ENCODE measurements at places on chromosomes 6 and 20.

GRCh38 chr6:116577486-116577885, 6.2 kb downstream of the RWDD1 start:
- DNase-seq: no peak

DNA sequence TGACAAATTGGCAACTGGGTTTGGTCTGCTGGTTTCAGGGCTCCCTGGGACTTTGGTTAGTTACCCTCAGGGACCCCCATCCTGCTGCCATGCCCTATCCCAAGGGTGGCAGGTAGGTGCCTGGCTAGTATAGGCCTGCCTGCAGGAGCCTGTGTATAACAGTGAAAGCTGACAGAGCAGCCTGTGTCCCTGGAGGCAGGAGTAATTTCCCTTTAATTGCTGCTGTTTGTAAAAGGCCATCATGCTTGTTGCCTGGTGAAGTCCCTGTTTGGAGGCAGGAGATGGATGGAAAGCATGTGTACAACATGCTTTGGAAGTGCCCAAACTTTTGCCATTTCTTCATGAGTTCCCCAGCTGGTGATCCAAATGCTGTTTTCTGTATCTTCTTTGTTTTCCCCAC, 30.1 kb downstream of the CMTR1 start:
- no peak for DNase-seq

GRCh38 chr20:60086821-60087562, 128.8 kb downstream of the CDH26 start:
- no peak for DNase-seq

- no peak for DNase-seq
Measured at GRCh38 chr20:53149148-53149889, 177.2 kb downstream of the TSHZ2 start.

GRCh38 chr6:89387516-89388201, 24.4 kb downstream of the RRAGD start:
- no peak for DNase-seq

All from heart left ventricle (tissue), 16 donors.